ENCODE measurements at places on chromosomes 16 and 17. TPM values are rescaled to one million over a fixed set of nuclear protein-coding genes. Genes with fewer than 3 reads are reported as not detected.
A peak's percentile ranks its signal among the peaks of the same experiment; 100 is the strongest.

- no peak for DNase-seq
Measured at GRCh38 chr17:60819447-60820130, 141.9 kb downstream of the BCAS3 start.

DNA sequence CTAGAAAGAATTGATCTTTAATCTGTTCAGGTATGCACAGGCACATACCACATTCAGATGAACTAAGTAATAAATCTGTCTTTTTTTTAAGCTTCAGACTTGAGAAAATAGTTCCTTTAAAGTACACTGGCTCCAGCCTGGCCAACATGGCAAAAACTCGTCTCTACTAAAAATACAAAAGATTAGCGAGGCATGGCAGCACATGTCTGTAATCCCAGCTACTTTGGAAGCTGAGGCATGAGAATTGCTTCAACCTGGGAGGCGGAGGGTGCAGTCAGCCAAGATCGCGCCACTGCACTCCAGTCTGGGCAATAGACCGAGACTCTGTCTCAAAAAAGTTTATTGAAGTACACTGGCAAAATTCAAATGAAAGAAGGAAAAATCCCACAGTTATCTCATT is 111.0 kb upstream of the NETO2 start:
- no peak for DNase-seq

GRCh38 chr17:56260376-56261002 is 107.2 kb downstream of the ANKFN1 start:
- DNase-seq = peak; percentile 7

GRCh38 chr16:2977440-2977839 is 2.8 kb downstream of the PKMYT1 start:
- DNase-seq = no peak

DNA sequence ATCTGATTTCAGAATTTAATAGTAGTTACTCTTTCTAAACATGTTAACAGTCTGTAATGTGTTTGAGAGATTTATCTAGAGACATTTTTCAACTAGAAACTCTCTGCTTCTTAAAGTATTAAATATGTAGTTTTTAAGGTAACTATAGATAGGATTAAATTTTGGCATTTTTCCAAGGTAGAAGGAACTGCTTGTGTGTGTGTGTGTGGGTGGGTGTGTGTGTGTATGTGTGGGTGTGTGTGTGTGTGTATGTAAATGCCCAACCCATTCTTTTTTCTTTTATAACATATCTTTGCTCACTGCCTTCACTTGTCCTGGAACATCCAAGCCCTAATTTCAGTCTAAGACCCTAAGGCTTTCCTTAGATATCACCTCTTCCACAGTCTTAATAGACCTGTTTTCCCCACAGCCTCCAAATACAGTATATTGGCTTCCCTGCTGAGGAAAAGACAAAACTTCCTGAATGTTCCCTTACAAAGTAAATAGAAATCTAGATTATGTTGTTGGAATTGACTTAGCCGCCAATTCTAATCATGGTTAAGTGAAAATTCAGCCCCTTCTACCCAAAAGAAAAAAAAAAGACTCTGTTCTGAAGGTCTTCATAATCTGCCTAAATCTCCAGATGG is 33.5 kb downstream of the NUP93 start:
- DNase-seq = no peak

DNA sequence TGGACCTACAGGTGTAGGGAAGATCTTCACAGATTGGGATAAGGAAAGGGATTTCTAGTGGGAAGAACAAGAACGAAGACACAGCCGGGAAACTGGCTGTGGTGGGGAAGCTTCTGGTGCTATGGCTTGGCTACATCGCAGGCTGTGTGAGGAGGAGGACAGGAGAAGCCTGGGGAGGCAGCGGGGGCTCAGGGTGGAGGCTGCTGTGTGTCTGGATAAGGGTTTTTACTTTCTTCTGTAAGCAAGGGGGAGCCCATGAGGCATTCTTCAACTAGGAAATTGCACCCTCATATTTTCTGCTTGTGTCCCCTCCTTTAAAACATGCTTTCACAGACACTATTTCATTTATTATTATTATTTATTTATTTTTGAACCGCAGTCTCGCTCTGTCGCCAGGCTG is 2.9 kb upstream of the RHBDF2 start:
- DNase-seq = no peak

GRCh38 chr16:89436366-89436765 is 54.0 kb downstream of the ANKRD11 start:
- DNase-seq = no peak

TNFSF12 gene
- 14.5 TPM for total RNA-seq

MPV17L gene
- total RNA-seq = 1.1 TPM
